Thoracic aorta endothelial cell (primary cell): ENCODE measurements at places on chromosomes 3 and 15. TPM values are rescaled to one million over a fixed set of nuclear protein-coding genes. Genes with fewer than 3 reads are reported as not detected.

The C3orf20 gene
- total RNA-seq: under 0.01 and 0.07 TPM in 2 replicates

The ZNF660 gene
- total RNA-seq: 0.50 and 0.53 TPM in 2 replicates

The KCNAB1 gene
- total RNA-seq: 0.40 and 47.5 TPM in 2 replicates

The HDGFL3 gene
- 126 and 141 TPM in 2 replicates for total RNA-seq

The IP6K1 gene
- total RNA-seq: 44.5 and 53.0 TPM in 2 replicates

The CCR8 gene
- not detected in 2 replicates for total RNA-seq

The CPNE9 gene
- total RNA-seq: not detected in 2 replicates

The HTR3E gene
- total RNA-seq: not detected in 2 replicates

The LYZL4 gene
- total RNA-seq: not detected in 2 replicates

The THRB gene
- total RNA-seq: 0.13 and 0.93 TPM in 2 replicates

The GRAMD2A gene
- total RNA-seq: 0.72 TPM in 1 of 2 replicates, not detected in the other

The STAC gene
- total RNA-seq: not detected in 2 replicates

The PCOLCE2 gene
- 1.3 and 2.5 TPM in 2 replicates for total RNA-seq

The TMEM158 gene
- 5.3 and 8.8 TPM in 2 replicates for total RNA-seq

The PXYLP1 gene
- 2.5 and 4.5 TPM in 2 replicates for total RNA-seq

The LRRIQ4 gene
- under 0.01 and 0.07 TPM in 2 replicates for total RNA-seq

The ATP10A gene
- total RNA-seq: under 0.01 TPM in 2 replicates

The DGKG gene
- total RNA-seq: 0.13 and 0.36 TPM in 2 replicates

The TPRG1 gene
- 0.13 TPM in 1 of 2 replicates, not detected in the other for total RNA-seq

The TEX9 gene
- 3.5 and 4.6 TPM in 2 replicates for total RNA-seq

The FBXW12 gene
- not detected in 2 replicates for total RNA-seq

The CX3CR1 gene
- total RNA-seq: not detected in 2 replicates

The POMGNT2 gene
- total RNA-seq: 7.2 and 9.8 TPM in 2 replicates

The LINGO1 gene
- 0.14 TPM in 1 of 2 replicates, not detected in the other for total RNA-seq

The ACVR2B gene
- 4.3 and 5.5 TPM in 2 replicates for total RNA-seq

The CCRL2 gene
- 14.6 and 15.4 TPM in 2 replicates for total RNA-seq

The FBXL22 gene
- 0.13 and 0.14 TPM in 2 replicates for total RNA-seq

The LRRN1 gene
- 0.07 TPM in 1 of 2 replicates, not detected in the other for total RNA-seq

The SAMD7 gene
- total RNA-seq: not detected in 2 replicates

The GP5 gene
- total RNA-seq: 0.14 TPM in 1 of 2 replicates, not detected in the other

The TMEM212 gene
- total RNA-seq: not detected in 2 replicates

The ITGB5 gene
- total RNA-seq: 130 and 149 TPM in 2 replicates

The TTLL13 gene
- total RNA-seq: not detected in 2 replicates

The OXTR gene
- 0.13 and 0.14 TPM in 2 replicates for total RNA-seq
